SJSA1 (cell line): ENCODE measurements at places on chromosomes 11 and 22. TPM values are rescaled to one million over a fixed set of nuclear protein-coding genes. Genes with fewer than 3 reads are reported as not detected.

The GRIA4 gene
- not detected in 2 replicates for total RNA-seq

The WT1 gene
- total RNA-seq = not detected in 2 replicates

The VWCE gene
- 0.03 and 0.26 TPM in 2 replicates for total RNA-seq

The EXPH5 gene
- total RNA-seq = 0.05 TPM in 1 of 2 replicates, not detected in the other

The ANO1 gene
- total RNA-seq = 0.72 and 1.4 TPM in 2 replicates

The KRTAP5-7 gene
- total RNA-seq = not detected in 2 replicates

The CHRM1 gene
- not detected in 2 replicates for total RNA-seq

The SMDT1 gene
- 8.6 and 21.3 TPM in 2 replicates for total RNA-seq

The MS4A7 gene
- total RNA-seq = not detected in 2 replicates

The MUC15 gene
- not detected in 2 replicates for total RNA-seq

The MOV10L1 gene
- total RNA-seq = 0.97 and 1.7 TPM in 2 replicates

The TYR gene
- total RNA-seq = not detected in 2 replicates

The DEPDC7 gene
- 15.0 and 22.5 TPM in 2 replicates for total RNA-seq

The LRRN4CL gene
- total RNA-seq = 0.55 and 0.85 TPM in 2 replicates

The ARHGAP20 gene
- 1.1 and 2.2 TPM in 2 replicates for total RNA-seq
